ENCODE measurements at places on chromosomes 16 and 17.

GRCh38 chr17:17840751-17841591 is 4.2 kb upstream of the SREBF1 start:
- no peak for DNase-seq

- DNase-seq = no peak
Observed at GRCh38 chr16:46775214-46775613, 27.1 kb upstream of the MYLK3 start.

- DNase-seq = no peak
Observed at GRCh38 chr16:89862732-89863131, 10.7 kb upstream of the TCF25 start.

- no peak for DNase-seq
Observed at GRCh38 chr17:14334276-14334840, 33.5 kb downstream of the HS3ST3B1 start.

DNA sequence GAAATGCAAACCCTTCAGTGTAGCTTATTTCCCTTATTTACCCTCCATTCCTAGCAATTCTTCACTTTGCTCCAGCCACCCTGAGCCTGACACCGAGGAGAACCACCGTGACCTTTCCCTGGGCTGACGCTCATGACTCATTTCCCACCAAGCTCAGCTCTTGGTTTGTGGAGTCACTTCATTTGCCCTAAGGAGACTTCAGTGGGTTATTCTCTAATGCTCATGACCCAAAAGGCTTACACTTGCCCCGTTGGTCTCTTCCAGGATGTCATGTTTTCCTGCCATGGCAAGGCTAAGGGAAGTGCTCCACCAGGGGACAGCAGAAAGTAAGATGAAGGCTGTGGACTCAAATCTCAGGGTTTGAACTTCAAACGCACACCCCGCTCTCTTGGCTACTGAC is 161.0 kb downstream of the CBLN1 start:
- DNase-seq = no peak

DNA sequence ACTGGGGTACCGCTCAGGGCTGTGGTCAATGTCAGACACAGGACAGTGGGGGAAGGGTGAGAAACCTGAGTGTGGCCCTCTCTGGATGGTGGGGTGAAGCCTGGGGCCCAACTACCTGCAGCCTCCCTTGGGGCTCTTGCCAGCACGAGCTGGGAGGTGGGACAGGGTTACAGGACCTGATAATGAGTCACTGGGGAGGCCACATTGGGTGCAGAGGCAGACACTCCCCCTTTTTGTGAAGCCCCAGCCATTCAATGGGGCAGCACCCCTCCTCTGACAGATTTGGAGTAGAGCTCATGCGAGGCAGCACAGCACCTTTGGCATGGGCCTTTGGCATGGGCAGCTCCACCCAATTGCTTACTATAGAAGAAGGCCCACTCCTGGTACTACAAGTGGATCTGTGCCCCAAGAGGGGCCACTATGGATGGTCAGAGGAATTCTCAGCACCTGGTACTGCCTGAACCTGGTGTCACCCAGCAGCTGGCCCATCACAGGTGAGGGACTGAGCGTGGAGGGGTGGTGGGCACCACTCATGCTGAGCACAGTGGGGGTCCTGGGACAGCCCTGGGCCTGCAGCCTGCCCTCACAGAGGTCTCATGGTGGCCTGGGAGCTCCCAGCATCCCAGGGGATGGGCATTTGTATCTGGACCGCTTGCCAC is 45.2 kb upstream of the SMPD3 start:
- DNase-seq = no peak

- no peak for DNase-seq
Observed at GRCh38 chr17:28746611-28747050, 2.8 kb downstream of the TRAF4 start.

DNA sequence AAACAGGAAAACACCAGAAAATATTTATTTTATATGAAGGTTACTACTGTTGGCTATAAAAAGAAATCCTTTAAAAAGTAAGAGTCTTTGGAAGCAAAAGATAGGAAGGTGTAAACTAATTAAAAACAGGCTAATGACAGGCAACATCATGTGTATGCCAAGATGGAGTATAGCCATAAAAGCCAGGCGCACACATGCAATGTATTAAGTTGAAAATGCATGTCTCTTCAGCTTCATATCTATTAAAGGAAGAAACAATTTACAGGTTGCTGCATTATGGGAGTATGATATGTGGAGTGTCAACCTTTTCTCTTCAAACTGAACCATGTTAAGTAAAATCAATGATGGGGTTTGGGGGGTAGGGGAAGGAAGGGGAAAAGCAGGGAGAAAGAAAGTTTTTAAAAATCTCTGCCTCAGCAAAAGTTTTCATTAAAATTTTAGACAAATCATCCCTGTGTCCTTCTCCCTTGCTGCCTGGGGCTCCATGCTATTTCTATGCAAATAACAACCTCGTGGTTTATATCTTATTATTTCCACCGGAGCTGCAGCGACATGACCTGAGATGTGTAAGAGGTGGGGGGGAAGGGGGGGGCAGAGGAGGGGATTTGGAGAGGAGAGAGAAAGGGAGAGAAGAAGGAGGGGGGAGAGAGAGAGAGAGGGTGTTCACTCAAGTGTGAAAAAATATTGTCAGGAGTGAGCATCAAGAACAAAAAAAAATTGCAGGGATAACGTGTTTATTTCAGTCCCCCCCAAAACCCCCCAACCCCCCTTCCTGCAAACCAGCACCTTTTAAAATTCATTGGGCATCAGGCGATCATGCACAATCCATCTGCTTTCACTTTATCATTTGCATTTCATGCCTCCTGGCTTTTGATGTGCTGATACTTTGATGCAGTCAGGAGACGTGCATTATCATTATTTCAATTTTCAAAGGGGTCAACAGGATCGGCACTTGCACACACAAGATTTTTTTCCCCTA is 197.6 kb downstream of the AATF start:
- DNase-seq = no peak

DNA sequence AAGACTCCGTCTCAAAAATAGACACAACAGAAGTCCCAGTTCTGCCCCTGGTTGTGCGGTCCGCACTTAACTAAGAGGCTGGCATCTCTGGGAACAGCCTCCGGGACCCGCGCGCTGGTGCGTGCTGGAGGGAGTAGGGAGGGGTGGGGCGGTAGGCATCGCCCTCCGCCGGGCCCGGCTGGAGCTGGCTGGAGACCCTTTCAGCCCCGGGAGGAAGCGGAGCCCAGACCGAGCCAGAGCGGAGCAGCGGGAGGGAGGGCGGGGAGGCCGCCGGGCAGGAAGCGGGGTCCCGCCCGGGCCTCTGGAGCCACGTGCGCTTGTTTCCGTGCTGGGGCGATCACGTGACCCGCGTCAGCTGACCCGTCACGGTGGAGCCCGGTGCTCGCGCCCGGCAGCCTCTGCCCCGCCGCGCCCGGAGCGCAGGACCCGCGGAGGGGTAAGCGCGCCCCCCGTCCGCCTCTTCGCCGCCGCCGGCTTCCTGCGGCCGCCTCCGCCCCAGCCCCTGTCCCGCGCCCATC is at the start of gene WDR81:
Gene WDR81, plus strand, starts transcription at position 354 of the 518 bp plus-strand sequence. CDS start 256 bp downstream, outside the sequence.
- no peak for DNase-seq

GRCh38 chr17:18045691-18046350 is 6.6 kb downstream of the GID4 start:
- DNase-seq = no peak

DNA sequence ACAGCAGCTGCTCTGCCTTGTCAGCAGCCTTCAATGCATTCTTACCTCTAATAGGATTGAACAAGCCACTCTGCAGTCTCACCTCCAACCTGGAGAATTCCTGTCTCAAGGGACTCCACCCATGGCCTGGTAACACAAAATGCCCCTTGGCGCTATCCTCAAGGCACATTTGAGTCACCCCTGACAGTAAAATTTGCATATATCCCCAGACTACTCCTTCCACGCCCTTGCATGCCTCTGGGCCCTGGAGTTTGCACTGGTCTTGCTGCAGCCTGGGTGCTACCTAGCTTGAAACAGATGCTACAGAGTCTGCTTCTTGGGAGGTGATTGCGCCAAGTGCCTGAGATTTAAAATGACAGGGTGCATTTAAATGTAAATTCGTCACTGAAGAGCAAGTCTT is 391.4 kb upstream of the MAF start:
- DNase-seq = no peak

- DNase-seq = no peak
Observed at GRCh38 chr17:44552361-44552760, 4.9 kb upstream of the FZD2 start.
